ENCODE measurements at places on chromosomes 7 and 10.

GRCh38 chr10:3924344-3924743 lies 139.3 kb upstream of the KLF6 start:
- peak; percentile 67 for DNase-seq

DNA sequence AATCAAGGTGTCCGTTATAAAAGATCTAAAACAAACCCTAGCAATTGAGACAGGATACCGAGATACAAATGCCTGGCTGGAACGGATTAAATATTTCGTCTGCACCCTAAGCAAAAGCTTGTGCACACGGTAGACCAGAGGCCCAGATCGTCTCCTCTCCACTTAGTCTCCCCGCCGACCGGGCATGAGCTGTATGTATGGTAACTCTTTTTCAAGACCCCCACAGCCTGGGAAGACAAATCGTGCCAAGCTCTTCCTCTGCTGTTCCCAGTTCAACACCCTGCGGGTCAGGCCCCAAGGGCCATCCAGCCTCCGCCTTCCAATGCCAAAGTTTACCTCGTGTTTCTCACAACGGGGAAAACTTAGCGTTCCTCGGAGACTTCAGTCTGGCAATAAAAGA lies 285.7 kb upstream of the GALNT17 start:
- DNase-seq = no peak

GRCh38 chr7:150972023-150972468 lies 6.1 kb downstream of the KCNH2 start:
- no peak for DNase-seq

DNA sequence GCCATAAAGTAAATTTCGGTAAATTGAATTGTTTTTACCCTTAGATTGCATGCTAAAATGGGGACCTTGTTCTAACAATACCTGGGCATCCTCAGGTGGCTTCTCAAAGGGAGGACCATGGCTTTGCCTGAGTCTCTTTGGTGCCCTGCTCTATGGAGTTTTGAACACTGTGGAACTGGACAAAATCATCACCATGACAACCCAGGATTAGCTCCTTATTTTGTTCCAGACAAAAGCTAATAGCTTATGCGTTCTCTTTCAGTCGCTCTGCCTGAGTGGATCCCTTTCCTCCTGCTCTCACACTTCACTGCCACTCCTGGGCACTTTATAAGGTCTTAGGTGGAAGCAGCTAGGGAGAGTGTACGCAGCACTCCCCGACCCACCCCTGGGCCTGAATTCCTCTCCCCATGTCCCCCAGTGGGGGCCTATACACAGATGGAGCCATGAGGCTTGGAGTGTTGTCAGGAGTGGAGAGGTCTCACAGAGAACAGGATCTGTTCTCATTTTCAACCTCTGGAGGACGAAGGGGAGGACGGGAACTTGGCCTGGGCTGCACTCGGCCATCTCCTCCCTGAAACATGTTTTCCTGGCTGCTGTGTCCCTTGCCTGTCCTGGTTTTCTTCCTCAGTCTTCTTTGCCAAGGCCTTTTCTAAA lies 19.0 kb downstream of the ADCYAP1R1 start:
- DNase-seq = no peak

GRCh38 chr7:135976312-135977006 lies 700 bp downstream of the MTPN start:
- no peak for DNase-seq

DNA sequence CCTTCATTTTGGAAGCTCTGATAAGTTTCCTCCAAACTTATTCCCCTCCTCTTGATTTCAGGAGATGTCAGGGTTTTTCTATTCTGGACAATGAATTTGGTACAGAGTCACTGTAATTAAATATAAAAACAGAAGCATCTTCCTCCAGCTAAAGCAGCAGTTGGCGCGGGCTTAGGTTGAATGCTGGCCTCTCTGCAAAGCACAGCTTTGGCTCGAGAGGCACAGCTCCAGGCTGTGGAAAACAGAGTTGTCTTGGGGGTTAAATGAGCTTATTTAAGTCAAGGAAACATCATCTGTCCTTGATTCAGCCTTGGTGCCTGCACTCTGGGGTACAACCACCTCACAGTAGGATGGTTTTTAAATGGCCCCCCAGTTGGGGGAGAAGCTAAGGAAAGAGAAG lies 35.0 kb upstream of the PDCD4 start:
- DNase-seq = no peak

- no peak for DNase-seq
These were observed 16.4 kb upstream of the PARP12 start for GRCh38 chr7:140079121-140079536.

- DNase-seq = no peak
These were observed 12.4 kb downstream of the WDFY4 start for GRCh38 chr10:48697091-48697490.

DNA sequence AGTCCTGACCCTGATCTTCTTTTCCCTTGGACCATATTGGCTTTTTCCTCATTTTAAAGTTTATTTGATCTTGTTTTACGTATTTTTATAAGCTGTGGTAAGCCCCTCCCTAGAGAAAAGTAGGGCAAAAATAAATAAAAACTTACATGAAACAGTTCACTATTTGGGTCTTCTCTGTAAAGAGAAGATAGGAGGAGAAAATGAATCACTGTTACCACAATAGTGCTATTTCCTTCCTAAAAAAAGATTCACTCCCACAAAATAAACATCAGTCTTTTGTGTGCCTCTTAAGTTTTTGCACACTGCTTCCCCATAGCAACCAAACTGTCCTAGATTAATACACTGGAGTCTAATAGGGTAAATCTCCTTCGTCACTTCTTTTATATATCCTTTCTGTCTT lies 1.4 kb upstream of the SVIL start:
- peak; percentile 48 for DNase-seq

Data from AG09309 (cell line).